ENCODE measurements at places on chromosomes 6 and 20.

DNA sequence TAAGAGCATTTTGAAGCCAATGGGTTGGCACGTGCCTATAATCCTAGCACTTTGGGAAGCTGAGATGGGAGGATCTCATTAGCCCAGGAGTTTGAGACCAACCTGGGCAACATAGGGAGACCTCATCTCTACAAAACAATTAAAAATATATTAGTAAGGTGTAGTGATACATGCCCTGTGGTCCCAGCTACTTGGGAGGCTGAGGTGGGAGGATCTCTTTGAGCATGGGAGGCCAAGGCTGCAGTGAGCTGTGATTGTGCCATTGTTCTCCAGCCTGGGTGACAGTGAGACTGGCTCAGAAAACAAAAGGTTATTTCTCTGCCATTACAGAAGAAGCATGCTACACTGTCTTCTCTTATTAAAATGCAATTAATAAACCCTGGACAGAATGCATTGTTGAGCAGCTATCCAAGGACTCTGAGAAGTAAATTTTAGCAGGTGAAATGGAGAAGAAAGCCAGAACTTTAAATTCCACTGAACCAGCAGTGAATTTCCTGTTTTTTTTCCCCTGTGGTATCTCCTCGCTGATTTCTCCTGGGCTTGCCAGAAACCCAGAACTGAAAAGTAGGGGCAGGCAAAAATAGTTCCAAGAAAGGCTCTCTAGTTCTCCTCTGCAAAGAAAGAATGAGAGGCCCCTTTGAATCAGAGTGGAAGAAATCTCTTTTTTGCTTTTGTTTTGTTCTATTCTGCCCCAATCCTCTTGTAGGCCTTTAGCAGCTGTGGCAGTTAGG lies 8.4 kb downstream of the AMD1 start:
- no peak for DNase-seq

GRCh38 chr6:3791526-3792203 lies 40.2 kb upstream of the PXDC1 start:
- no peak for DNase-seq

GRCh38 chr20:62624325-62624690 lies 18.0 kb upstream of the SLCO4A1 start:
- no peak for DNase-seq

- no peak for DNase-seq
These were observed 14.0 kb downstream of the PGBD1 start for GRCh38 chr6:28295326-28295725.

DNA sequence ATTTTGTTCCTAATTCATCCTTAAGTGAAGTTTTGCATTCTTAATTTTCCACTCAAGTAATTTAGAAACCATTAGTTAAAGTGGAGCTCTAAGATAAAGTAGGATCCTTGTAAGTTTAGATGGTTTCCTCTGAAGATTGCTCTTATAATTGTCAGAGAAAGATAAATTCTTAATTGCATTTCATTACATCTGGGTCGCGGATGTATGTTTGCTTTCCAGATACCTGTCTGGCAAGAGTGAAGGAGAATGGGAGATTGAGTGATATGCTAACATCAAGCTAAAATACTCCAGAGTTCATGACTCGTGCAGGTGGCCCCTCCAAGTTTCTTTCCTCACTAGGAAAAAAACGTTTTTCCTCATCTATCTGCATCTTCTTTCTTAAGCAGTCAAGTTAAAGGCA lies 361.8 kb downstream of the DOK5 start:
- no peak for DNase-seq

DNA sequence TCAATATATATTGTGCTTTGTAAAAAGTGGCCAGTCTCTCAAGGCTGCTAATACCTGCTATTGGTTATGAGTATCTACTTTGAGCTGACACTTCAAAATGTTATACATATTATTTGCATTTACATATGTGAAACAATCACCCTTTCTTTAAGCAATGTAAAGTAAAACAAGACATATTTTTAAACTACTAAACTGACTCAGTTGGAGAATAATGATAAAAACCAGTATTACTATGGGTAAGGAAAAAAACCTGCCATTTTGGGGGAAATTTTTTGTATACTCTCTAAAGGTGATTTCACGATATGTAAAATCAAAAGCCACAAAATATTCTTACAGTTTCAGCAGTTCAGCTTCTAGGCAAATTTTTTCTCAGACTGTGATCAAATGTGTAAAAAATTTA lies 232.3 kb downstream of the PRL start:
- DNase-seq: no peak

GRCh38 chr6:87230801-87231200 lies 75.4 kb downstream of the ZNF292 start:
- DNase-seq: no peak

GRCh38 chr20:38091441-38092216 lies 58.1 kb downstream of the RPRD1B start:
- DNase-seq: no peak

DNA sequence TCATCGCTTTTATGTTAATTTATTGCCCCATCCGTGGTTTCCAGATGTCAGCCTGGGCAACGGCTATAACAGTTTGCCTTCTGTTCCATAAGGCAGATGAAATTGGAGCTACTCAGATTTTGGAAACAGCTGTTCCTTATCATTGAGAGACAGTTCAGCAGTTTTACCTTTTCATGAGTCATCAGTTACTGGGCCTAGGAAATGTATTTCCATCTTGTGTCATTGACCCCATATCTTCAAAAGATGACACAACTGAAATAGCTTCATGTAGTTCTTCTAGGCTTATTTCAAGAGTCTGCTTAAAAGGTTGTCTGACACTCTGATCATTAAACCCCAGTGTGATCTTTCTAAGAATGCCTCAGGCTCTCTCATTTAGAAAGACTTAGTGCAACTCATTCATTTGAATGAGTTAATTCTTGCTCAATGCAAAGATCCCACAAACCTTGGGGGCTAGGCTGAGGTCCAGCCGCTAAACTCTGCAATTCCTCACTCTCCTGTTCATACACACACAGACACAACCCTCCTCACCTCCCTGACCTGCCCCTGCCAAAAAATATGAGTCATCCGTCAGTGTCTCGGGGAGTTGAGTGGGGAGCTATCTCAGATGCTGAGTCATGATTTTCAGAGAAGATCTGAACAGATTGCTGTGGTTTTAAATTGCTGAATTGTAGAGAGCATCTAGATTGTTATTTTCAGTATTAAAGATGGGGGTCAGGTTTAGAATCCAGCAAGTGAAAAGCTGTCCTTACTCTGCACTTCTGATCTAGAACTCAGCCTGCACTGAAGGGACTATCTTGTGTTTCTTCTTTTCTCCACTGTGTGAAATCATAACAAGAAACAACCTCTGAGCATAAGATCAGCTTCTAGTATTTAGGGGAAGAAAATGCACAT lies 61.8 kb downstream of the RPP40 start:
- peak; percentile 93 for DNase-seq

DNA sequence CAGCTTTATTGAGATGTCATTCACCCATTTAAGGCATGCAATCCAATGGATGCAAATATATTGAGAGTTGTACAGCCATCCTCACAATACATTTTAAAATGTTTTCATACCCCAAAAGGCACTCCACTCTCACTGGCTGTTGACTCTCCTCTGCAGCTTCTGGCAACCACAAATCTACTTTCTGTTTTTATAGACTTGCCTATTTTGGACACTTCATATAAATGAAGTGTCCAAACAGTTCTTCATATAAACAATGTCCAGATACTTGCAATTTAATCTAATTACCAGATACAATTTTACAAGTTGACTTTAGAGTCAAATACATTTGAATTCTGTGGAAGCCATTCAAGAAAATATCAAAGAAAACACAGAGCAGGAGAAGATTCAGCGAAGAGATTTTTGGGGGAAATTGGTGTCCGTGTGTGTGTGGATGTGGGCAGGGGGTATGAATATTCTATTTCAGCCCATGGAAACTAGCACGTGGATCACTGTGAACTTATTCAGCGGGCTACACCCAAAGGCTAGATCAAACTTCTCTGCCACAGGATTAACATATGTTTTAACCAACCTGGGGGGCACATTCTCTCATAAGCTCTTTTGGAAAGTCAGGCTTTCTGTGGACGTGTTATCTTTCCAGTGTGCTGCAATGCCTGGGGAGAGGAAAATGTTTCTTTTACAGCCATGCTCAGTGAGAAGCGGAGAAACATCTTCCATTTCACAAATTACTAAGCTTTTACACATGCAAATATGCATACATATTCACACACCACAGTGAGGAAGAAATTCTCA lies 73.9 kb downstream of the PLG start:
- DNase-seq: no peak

DNA sequence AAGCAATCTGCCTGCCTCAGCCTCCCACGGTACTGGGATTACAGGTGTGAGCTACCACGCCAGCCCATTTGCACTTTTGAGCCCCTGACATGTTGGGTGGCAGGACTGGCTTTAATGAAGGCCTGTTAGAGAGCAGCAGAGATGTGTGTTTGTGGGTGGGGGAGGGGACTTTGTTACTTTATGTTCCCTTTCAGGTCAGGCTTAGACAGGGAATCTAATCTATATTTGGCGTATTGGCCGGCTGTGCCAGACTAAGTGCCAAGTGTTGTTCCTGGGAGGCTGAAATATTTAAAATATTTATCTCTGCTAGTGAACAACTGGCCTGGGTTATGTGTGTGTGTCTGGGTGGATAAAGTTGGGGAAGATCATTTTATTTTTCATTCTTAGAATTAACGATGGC lies 6.1 kb downstream of the GMPR start:
- no peak for DNase-seq

- DNase-seq: no peak
These were observed 31.0 kb downstream of the CDK5RAP1 start for GRCh38 chr20:33370291-33370690.

All from fibroblast of the conjunctiva (primary cell).